Gastrocnemius medialis (tissue), 4 donors: ENCODE measurements at places on chromosomes 5 and 9.

DNA sequence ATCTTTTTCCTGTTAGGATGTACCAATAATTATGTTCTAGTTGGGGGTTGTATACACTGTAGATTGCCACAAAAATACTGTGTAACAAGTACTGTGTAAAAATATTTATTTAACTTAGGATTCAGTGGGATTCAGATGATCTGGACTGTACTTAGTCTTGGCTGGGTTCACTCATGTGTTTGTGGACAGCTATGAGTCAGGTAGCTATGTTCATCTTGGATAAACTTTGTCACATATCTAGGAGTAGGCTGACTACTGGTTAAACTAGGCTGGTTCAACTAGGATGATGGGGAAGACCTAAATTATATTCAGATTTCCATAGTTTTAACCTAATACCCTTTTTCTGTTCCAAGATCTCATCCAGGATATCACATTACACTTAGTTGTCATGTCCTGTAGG is 32.1 kb upstream of the TNFSF15 start:
- DNase-seq, result no peak

DNA sequence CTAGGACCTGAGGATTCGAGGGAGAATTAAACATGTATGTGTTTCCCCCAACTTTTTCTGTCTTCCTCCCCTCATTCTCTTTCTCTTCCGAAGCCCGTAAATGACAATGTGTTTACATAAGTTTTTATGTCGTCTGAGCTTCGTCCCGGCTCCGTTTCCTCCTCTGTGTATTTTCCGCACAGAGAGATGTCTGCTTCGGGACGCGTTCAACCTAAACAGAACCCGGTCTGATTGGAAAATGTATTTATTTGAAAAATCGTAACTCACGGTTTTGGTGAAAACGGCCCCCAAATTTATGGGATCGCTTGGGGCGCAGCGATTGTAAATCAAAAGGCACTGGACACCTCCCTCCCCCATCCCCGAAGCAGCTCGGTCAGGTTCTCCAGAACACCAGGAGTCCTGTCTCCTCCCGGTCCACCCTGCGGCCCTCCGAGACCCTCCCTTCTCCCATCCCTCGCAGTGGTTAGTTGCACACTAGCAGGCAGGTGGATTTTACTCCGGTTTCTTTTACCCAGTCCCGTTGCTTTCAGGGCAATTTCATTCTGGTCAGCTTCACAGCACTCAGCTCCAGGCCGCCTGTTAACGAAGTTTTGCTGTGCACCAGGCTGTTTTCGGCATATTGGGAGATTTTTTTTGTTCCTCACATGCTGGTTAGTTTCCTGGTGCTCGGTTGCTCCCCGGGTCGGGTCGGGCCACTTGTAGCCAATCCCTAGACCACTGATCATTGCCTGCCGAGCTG is 5.8 kb upstream of the HAND1 start:
- no peak for DNase-seq

- DNase-seq, result no peak
These were observed 77.5 kb downstream of the GNAQ start for GRCh38 chr9:77954013-77954665.

DNA sequence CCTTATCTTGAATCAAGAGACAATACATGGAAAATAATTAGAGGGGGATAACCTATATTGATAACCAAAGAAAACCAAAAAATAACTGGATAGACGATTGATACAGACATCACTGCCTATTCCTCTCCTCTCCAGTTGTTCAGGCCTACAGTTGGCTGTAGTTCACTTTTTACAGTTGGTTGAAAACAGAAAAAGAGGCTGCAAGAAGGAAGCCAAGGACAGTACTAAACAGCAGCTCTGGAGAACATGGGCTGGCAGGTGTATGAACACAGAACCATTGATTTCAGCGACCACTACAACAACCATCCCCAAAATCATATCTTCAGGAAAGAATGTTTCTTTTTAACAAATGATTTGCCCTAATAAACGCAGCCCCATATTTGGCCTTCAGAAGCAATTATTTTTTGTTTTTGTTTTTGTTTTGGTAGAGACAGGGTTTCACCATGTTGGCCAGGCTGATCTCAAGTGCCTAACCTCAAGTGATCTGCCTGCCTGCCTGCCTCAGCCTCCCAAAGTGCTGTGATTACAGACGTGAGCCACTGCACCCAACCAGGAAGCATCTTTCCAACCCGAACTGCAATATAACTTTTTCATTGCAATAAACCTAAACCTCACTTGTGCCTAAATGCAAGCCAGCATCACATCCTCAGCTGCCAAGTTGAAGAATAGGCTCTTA is 64.3 kb downstream of the MLLT3 start:
- DNase-seq, result no peak

- DNase-seq, result no peak
These were observed 24.3 kb upstream of the CXCL14 start for GRCh38 chr5:135602882-135603721.

DNA sequence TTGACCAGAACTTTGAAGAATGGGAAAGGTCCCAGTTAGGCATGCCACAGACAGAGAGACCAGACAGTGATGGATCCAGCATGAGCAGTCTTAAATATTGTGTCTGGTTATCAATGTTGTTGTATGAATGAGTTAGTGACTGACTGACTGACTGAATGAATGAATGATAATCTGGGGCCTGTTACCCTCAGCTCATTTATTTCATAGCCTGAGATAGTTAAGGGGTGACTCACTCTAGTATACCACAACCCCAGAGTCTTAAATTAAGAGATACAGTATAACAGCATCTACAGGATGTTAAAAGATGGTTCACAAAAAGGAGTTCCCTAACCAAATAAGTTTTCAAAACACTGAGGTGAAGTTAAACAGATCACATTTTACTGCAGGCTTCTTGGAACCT is 133.5 kb downstream of the SGCD start:
- no peak for DNase-seq

- no peak for DNase-seq
These were observed 72.4 kb upstream of the UNC5A start for GRCh38 chr5:176737746-176738636.

GRCh38 chr5:141298376-141298775 is 5.5 kb downstream of the SLC25A2 start:
- DNase-seq, result no peak

- peak; percentile 56 for DNase-seq
These were observed 53.4 kb downstream of the SLC22A5 start for GRCh38 chr5:132422720-132423437.

DNA sequence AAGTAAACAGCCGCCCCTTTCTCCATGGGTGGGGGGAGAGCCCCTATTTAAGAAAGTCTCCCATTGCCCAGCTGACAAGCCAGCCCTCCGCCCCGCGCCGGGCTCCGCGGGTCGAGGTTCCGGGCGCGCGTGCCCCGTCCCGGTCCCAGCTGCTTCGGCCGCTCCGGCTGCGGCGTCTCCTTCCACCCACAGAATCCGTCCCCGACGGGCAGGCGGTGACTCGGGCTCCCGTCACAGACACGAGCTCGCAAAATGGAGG is 223 bp downstream of the NR3C1 start:
- no peak for DNase-seq

DNA sequence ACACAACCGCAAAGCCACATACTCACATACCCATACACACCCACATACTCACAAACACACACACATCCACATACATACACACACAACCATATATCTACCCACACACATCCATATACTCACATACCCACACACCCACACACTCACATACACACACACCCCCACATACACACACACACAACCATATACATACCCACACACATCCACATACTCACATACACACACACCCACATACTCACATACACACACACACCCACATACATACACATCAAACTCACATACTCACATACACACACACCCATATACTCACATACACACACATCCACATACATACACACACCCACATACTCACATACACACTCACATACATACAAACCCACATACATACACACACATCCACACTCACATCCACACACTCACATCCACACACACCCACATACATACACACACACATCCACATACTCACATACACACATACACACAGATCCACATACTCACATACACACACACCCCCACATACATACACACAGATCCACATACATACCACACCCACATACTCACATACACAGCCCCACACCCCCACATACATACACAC is 220.0 kb downstream of the ADAMTS12 start:
- DNase-seq, result no peak

DNA sequence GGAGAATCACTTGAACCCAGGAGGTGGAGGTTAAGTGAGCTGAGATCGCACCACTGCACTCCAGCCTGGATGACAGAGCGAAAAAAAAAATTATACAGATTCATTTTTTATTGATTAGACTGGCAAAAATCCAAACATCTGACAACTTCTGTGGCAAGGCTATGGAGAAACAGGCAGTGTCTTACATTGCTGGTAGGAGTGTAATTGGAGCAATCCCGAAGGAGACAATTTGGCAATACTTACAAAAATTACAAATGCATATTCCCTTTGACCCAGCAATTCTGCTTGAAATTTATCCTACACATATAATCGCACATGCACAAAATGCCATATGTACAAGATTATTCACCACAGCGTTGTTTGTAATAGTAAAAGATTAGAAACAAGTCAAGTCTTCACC is 86.8 kb downstream of the MAPKAP1 start:
- no peak for DNase-seq

GRCh38 chr5:142537938-142538337 is 148.0 kb downstream of the FGF1 start:
- DNase-seq, result peak; percentile 18

DNA sequence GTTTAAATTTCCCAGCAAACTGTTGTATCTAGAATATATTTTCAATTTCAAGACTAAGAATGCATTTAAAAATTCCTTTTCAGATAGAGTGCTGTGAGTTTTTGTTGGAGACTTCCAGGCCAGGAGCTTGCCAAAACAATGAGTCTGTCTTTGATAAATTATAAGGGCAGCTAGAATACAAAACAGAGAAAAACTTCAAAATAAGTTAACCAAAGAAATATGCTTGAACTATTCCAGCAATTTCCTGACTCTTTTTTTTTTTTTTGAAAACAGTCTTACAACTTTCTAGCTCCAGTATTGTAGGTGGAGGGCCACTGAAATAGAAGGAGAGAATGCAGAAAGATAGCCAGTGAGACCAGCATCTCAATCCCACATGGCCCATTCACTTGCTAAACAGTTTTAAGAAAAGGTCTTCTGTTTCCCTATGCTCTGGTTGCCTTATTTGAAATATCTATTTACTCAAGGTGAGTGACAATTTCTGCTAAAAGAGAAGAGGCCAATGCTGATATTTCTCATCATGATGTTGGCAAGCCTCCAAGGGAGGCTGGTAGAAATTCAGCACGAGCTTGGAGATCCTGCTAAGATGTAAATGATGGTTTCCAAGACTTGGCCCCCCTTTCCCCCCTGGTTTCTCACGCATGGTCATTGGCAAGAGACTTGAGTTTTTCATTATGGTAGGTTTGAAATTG is 103.2 kb downstream of the USP20 start:
- no peak for DNase-seq

GRCh38 chr5:138952962-138953361 is 77.8 kb upstream of the LRRTM2 start:
- peak; percentile 51 for DNase-seq

DNA sequence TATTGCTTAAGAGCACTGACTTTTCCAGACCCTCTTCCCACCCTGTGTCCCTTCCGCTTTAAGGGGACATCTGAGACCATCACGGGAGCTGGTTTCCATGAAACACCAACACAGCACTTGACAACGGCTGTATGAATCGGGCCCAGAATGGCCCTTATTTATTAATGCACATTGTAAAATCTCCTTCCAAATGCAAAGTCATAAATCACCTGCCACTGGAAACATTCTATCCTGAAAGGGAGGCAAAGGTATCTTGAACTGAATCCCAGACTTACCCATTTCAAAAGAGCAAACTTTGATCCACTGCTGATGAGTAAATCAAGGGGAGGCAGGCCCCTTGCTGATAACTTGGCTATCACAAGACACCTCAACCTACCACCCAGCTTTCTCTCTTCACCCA is 37.4 kb downstream of the SHB start:
- no peak for DNase-seq

GRCh38 chr5:66813306-66813705 is 217.1 kb downstream of the MAST4 start:
- DNase-seq, result no peak

GRCh38 chr5:56148453-56148971 is 84.6 kb downstream of the ANKRD55 start:
- no peak for DNase-seq

DNA sequence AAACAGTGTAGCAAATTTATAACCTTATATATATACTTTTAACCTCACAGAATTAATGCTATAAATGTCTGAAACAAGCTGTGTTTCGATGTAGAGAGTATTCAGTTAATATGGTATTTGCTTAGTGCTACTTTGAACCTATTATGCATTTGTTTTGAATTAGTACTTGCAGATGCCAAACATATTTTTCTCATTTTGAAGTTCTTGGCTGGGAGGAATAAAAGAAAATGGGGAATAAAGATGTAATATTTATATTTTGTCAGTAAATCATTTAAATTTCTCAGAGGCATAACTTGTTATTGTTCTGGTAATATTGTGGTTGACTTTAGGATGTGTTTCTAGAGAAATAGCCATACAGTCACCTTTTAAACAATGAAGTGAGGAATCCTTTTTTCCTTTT is 175.9 kb upstream of the IZUMO3 start:
- DNase-seq, result no peak

GRCh38 chr9:129135476-129135875 is 24.3 kb downstream of the PTPA start:
- no peak for DNase-seq

GRCh38 chr9:129185991-129186390 is 7.9 kb upstream of the IER5L start:
- DNase-seq, result no peak

DNA sequence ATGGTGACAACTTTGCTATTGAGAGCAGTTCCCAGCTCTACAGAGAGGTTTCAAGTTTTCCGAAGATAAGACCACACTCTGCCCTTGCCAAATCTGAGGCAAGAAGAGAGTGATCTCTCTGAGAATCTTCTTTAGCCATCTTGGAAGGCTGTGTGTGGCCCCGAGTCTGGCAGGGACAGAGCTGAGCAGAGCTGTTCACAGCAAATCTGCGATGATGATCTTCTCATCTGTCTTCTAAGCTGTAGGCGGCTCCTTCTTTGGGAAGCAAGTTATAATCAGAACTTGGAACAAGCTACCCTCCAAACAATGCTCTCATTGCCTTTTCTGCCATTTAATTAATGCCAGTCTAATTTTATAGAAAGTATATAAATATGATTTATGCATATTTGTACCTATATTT is 379.0 kb upstream of the MEF2C start:
- no peak for DNase-seq

GRCh38 chr5:169150108-169150507 is 150.8 kb downstream of the SLIT3 start:
- DNase-seq, result no peak

- no peak for DNase-seq
These were observed 242.4 kb downstream of the EFNA5 start for GRCh38 chr5:107428303-107428813.

DNA sequence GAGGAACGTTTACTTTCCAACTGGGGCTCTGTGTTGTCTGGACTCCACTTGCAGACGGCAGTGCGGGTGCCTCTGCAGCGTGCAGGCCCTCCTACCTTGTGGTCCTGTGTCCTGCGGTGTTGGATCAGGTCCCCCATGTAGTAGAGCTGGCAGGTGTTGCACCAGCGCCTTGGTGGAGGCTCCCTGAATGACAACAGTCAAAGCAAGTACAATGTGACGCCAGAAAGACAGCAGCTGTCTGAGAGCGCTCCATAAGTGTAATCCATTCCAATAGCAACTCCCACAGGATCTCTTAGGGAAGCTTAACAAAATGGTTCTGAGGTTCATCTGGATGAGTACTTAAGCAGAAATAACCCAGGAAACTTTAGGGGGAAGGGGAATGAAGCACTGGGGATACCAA is 9.9 kb downstream of the BBLN start:
- DNase-seq, result no peak
